T-helper 2 cell (primary cell): ENCODE measurements at places on chromosomes 12 and 14.

- DNase-seq = no peak
These were observed 164.0 kb downstream of the ETV6 start for GRCh38 chr12:11813438-11813813.

DNA sequence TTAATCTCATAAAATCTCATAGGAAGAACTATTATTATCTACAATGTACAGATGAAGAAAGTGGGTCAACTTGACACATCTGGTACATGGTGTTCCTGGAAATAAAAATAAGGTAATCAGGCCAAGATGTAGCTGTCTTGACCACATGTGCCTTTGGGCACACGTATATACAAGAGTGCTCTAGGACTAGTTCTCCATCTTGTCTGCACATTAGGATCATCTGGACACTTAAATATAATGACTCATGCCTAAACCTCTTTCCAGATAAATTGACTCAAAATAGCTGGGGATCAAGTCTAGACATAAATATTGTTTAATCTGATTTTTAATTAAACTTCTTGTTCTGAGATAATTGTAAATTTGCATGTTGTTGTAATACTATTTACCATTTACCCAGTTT lies 182.6 kb downstream of the CNTN1 start:
- no peak for DNase-seq

DNA sequence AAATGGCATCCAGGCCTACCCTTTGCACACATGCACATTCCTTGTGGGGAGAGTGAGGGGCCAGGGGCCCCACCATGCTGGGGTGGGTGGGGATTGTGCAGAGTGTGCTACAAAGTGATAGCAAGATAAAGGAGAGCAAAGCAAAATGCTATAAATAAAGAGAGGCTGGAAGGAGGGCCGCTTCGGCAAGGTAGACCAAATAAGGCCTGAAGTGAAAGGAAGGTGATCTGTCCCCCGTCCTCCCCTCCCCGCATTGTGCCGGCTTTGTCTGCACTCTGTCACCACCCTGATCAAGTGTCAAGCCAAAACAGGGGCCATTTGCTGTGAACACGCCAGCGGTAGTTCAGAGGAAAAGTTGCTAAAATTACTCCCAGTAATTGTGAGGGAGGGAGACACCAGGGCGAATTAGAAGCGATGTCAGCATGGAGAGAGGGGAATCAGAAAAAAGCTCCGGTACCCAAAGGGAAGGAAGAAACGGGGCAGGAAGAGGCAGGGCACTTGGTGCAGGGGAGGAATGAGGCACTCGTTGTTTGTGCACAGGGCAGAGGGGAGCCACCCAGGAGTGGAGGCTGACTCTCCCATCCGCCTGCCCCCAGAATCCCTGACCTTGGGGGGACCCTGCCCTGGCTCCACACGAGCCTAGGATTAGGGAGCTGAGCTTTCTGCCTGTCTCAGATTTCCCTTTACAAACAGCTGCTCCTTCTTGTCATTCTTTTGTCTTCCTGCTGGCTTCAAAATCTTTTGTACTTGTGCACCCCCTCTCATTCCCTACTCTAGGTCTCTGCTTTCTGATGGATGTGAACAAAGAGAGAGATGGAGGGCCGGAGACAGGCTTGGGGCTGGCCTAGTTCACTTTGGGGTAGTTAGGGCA lies 2.9 kb upstream of the MYH7 start:
- DNase-seq = no peak

DNA sequence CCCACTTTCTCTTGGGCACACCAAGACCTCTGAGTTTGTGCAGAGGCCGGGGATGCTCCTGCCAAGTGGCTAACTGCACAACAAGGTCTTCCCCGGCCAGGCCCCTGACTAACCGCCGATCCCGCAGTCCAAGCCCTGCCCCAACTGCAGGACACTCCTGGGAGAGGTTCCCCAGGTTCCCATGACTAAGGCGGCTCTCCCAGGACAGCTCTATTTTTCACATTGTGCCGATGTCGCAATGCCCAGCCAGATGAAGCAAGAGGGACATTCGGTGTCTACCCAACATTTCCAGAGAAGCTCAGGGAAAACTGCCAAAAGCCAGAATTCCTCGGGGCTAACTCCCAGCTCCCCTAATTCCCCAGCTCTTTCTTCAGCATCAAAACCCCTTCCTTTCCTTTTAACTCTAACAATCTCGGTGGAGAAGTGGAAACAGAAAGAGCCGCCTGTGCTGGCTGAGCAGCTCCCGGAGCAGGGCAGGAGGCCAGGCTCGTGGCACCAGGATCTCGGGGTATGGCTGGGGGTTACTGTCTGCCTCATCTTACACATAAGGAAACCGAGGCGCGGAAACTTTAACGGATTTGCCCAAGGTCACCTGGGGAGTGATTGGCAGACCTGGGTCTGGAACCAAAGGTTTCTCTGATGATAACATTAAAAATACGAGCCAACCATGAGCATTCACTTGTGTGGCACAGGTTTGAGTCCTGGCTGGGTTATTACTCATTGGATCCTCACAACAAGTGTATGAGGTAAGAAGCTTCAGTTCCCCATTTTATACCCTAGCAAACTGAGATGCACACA lies 318.2 kb downstream of the BCL11B start:
- no peak for DNase-seq

- no peak for DNase-seq
These were observed 5.0 kb upstream of the PKP2 start for GRCh38 chr12:32901553-32901952.

DNA sequence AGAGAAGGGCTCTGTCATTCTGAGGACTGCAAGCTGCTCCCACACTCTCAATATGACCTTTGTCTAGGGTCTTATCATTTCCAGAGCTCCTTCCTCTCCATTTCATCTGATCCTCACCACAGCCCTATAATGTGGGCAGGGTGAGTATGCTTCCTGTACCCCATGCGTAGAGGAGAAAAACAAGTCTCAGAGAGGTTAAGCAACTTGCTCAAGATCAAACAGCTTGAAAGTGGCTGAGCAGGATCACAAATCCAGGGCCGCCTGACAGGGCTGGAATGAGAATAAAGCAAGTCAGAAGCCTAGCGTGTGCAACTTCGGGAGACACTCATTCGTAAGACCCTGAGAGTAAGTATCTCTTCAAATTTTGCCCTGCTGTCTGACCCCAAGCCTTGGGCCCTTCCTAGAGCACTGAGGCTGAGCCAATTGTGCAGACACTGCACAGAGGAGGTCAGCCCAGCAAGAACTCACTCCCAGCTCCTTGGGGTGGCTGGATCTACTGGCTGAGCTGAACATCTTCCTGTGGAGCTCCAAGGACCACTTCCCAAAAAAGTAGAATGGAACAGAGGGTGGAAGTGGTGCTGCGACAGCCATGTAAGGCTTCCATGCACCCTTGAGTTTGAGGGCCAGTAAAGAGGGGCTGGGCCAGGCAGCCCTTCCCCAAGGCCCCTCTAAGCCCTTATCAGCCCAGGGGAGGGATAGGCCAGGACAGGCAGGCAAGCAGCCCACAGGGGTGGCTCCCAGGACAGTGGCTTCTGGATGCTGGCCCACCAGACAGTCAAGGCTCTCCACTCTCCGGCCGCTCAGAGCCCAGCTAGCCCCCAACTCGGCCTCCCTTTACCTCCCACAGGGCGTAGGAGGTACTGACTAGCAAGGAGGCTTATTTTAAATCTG lies 10.5 kb downstream of the ZFP36L1 start:
- DNase-seq = no peak

- DNase-seq = no peak
These were observed 844.6 kb downstream of the VRK1 start for GRCh38 chr14:97641827-97642226.
